Hematopoietic multipotent progenitor cell treated with erythropoietin and hydrocortisone succinate and interleukin-3 and kit ligand, for 8 days (in vitro differentiated cells): ENCODE measurements at places on chromosomes 2 and 18.

GRCh38 chr2:67503066-67503795 is 106.1 kb downstream of the ETAA1 start:
- no peak for DNase-seq

DNA sequence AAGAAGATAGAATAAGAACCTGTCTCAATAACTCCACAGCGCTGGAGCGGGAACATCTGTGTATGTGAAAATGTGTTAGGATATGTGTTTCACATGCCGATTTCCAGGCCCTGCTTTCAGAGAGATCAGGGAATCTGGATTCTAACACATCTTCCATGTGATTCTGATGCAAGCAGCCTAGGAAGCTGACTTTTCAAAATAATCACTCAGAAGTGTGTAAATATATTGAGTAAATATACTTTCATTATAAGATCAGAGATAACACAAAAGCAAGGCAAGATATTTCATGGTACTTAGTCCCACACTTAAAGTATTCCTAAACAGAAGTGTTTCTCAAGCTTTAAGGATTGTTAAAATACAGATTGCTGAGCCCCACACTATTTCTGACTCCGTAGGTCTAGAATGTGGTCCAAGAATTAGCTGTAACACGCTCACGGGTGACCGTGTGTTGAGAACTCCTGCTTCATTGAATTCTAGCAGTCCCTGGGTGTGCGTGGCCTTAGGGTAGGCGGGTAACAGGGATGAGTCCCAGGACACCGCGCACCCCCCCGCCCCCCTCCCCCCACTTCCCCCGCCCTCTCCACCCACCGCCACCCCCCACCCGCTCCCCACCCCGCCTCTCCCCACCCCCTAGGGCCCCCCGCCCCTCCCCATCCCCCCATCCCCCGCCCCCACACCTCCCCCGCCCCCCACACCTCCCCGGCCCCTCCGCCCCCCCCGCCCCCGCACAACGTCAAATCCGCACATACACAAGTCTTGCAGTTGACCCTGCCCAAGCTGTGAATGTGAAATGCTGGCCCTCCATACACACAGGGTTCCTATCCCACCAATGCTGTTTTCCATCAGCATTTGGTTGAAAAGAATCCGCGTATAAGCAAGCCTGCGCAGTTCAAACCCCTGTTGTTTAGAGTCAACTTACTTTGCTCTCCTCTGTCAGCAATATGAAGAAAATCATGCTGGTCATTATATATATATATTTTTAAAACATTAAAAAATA is 94.2 kb upstream of the SLC39A10 start:
- DNase-seq = no peak

GRCh38 chr2:112480530-112481049 is 1.4 kb upstream of the TTL start:
- peak; percentile 25 for DNase-seq

GRCh38 chr18:33820517-33821371 is 242.7 kb downstream of the ASXL3 start:
- DNase-seq = no peak

- no peak for DNase-seq
Observed at GRCh38 chr2:56812432-56812831, 628.6 kb downstream of the CCDC85A start.

DNA sequence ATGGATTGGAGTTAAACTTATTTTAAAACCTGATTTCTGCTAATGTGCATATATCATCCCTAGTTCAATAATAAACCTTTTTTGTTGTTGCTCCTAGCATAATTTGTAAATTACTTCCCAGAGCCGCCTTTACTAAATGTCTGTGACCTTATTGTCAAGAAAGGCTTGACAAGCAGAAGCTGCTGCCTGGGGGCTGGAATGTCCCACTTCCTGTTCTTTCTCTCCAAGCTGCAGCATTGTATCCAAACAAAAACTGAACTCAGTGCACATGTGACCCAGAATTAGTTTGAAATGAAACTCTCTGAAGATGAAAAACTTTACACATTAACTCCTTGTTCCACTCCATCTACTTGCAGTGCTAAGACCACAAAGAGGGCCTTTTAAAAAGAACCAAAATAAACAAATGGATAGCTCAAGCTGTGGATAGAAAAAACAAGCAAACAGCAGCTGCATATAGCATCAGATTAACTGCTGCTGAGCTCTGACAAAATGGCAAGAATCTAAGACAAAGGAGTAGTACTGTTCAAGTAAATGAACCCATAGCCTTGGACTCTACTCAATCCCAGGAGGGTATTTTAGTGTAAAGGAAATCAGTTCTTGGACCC is 99.8 kb upstream of the NEUROD1 start:
- no peak for DNase-seq

GRCh38 chr2:202599105-202599504 is 35.7 kb upstream of the FAM117B start:
- DNase-seq = no peak

- DNase-seq = no peak
Observed at GRCh38 chr2:226189061-226189460, 610.6 kb downstream of the IRS1 start.

DNA sequence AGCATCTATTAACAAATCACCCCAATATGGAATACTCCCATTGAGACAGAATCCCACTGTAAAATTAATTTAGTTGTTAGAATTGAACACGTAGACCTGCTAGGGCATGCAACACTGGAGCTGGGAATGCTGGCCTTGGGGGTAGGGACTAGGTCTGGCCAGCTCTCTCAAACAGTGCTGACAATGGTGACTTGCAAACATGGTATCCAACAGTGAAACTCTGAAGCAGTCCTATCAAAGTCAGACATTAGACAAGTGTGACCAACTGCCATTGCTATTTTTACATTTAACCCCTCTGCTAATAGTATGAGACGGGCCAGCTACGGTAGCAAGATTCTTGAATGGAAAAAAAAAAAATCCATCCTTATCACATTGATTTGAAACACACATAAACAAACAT is 7.2 kb downstream of the E2F6 start:
- no peak for DNase-seq

- DNase-seq = no peak
Observed at GRCh38 chr2:198615972-198616371, 811.6 kb downstream of the PLCL1 start.

DNA sequence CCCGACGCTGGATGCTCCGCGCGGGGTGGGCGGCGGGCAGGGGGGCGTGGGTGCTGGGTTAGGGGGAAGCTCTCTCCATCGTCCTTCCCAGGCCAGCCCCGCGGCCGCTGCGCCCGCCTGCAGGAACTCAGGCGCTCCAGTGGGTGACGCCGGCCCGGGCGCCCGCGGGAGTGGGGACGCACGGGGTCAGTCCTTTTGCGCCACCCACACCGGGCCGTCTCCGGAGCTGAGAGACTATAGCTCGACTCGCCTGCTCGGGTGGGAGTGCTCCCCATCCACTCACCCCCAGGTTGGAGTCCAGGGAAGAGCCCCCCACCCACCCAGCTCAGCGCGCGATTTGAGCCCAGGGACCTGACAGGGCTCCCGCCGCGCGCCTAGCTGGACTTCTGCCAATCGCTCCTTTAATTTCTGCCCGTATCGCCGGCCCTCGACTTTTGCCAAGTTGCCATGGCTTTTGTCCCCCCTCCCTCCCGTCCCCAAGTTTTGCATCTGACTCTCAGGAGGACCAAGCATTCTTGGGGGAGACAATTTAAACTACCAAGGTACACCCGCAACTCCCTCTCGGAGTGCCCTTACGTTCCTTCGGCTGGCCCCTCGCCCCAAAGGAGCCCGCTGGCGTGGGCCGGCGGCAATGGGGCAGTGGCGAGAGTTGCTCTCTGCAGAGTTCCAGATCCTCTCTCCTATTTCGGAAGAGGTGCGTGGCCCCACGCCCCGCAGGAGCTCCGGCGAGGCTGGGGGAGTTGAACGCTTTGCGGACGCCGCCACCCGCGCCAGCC is 205.8 kb upstream of the SMAD2 start:
- DNase-seq = no peak

DNA sequence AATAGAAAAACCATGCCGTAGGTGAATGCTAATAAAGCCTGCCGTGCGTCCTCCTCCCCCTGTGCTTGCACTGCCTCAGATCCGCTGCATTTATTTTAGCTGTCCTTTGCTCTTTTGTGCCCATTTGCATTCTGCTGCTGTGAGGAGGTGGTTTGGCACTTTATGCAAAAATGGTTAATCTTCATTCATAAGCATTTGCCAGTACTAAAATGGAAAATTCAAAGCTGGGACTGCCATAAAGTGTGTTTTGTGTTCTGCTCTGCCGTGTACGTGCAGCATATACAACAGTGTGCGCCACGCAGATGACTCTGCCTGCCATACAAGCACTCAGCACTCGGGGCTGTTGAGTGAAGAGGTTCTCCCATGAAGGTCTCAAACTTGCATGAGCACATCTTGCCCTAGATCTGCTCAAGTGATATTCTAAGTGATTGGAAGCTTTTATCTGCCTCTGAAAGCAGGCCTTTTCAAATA is 73.6 kb downstream of the SPATS2L start:
- no peak for DNase-seq

DNA sequence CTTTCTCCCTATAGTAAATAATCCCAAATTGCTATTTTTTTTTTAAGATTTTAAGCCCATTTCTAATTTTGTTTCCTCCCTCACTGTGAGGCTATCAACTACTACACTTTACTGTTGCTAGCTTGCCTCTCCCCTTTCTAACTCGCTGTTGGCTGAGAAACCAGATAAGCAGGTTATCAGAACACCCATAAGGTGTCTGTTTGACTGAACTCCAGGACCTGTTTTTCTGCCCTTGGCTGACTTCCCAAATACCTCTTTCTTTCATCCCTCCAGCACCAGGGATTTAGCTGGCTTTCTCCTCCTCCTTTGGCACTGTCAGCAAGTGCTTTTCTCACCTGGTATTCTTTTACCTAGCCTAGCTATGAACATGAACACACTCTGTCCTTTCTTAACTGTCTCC is 11.1 kb downstream of the TRAK2 start:
- peak; percentile 97 for DNase-seq
